ENCODE measurements at places on chromosomes 11 and 22.
A peak's percentile ranks its signal among the peaks of the same experiment; 100 is the strongest.

DNA sequence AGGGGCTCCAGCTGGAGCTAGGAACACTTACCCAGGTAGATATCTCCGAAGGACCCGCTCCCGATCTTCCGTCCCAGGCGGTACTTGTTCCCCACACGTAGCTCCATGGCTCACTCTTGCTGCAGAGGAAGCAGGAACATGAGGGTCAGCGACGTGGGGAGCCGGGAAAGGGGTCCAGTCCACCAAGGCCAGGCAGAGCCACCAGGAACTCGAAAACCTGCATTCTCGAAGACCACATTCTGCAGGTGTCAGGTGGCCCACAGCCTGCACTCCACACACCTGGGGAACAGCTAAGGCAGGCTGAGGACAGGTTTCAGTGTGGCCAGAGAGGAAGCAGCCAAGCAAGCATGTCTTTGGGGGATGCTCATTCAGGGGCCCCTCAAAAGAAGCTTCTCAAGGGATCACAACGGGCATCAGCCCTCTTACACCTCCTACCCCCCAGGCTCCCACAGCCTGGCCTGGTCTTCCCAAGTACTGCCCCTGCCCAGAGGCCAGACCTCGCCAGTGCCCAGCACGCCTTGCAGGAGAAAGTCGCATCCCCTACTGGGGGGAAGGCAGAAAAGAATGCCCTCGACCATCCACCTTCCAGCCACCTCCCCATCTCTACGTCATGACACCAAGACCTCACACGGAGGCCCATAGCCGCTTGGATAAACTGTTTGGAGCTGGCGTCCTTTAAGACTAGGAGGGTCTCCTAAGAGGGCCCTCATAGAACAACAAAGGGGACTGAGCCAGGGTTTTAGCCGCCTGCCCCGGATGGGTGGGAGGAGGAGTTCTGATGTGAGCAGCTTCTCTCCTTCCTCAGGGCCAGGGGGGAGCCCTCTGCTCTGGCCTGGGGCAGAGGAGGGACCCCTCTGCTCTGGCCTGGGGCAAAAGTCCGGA is 2.9 kb downstream of the CSNK1E start:
- no peak for DNase-seq

GRCh38 chr11:123977731-123978347 is at the start of gene OR10S1:
TSS of gene OR10S1 (minus strand) at chr11:123977781. CDS start at chr11:123977664, 117 bp downstream.
- no peak for DNase-seq

DNA sequence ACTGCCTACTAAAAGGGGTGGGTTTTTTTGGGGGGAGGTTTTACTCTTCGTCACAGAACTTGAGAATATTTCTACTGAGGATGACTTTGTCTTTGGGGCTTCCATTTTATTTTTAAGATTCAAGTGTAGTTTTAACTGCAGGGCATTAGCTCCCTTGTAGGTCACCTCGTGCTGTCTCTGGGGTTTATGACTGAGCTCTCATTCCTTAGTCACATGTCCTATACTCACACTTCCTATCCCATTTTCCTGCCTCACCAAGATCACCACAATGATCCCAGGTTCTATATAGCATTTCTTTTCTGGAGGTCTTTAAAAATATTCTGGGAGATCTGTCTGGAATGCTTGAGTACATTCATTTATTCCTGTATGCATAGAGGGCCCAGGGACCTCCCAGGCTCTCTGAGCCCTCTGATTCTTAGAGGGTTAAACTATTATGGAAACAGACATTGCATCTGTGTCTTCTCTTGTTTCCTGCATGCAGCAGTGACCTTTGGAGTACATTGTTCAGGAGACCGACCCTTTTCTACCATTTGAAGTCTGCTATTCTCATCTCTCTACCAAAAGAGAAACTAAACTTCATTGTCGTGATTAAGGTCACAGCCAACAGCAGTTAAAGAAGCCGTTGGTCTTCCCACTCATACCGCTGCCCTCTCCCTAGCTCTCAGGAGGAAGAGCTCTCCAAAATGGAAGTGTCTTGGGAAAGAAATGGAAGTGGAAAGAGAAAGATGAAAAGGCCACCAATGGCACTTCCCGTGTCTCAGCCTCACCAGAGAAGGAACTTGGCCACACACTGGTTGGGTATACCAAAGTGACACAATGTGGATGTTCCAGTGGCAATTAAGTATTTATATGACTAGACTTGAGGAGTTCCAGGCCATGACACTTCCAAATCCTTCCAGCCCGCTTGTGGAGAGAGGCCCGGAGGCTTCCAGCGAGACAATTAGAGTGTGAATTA is 77.5 kb downstream of the ZBTB16 start:
- DNase-seq: no peak

DNA sequence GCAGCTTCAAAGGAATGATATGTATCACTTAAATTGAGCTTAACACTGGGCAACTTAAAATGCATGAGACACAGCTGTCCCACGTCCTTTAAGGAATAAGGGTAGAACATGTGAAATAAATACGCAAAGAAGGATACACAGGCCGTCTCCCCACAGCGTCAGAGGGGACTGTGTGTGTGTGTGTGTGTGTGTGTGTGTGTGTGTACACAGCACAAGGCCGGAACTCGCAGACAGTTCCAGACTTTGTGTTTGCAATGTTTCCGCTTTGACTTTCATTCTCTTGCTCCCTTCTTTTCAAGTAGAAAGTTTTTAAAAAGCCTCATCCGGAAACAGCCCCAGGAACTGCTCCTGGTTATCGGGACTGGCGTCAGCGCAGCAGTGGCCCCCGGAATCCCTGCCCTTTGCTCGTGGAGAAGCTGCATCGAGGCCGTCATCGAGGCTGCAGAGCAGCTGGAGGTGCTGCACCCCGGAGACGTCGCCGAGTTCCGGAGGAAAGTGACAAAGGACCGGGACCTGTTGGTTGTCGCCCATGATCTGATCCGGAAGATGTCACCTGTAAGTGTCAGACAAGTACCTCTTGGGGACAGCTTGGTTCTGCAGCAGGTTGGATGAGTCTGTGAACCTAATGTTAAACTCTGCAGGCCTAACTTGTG is 13.3 kb downstream of the FAM118A start:
- DNase-seq: no peak

DNA sequence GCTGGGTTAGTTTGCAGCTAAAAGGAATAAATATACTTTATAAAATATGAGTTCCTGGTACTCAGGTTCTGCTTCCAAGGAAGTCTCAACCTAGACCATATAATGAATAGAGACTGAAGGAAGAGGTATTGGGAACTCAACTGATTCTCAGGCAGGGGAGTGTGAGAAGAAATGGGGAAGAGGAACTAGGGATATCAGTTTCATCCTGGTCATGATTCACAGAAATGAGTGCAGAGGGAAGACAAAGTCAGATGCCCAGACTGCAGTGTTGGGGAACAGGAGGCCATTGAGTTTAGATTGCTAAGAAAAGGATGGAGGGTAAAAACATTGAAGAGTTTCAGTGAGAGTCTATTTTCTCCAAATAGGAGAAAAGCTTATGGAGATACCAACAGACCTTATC is 28.8 kb downstream of the PLAAT5 start:
- no peak for DNase-seq

GRCh38 chr11:125372911-125373310 is 123.2 kb downstream of the FEZ1 start:
- no peak for DNase-seq

GRCh38 chr11:63629426-63629825 is 15.2 kb upstream of the PLAAT3 start:
- no peak for DNase-seq

DNA sequence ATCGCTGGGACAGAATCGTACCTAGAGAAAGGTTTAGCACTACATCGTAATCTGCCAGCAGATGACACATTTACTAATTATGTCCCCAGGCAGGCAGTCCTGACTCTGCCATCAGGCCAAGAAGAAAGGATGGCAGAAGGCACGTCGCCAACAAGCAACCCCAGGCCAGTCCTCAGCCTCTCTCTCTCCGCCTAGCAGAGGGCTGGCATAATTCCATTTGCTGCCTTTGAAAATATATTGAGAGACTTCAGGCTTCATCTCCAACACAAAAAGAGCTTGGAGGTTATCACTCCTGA is 1517.0 kb downstream of the TBC1D22A start:
- no peak for DNase-seq

- DNase-seq: peak; percentile 57
These were observed 6.0 kb upstream of the SUSD2 start for GRCh38 chr22:24175160-24175808.

DNA sequence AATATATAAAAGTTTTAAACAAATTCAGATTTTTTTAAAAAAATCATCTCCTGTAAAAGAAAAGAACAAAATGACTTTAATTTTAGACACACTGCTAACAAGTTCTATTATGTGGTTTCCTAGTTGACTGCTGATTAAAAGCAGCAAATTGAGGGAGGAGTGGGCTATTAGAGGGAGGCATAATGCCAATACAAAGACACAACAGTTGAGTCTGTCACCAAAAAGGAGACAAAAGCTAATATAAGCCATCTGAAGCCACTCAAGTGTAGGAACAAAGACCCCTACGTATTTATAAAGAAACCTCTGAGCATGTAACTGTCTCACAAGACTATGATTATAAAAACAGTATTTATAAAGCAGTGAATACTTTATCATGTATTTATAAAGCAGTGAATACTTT is 28.6 kb downstream of the TMEM123 start:
- DNase-seq: no peak

DNA sequence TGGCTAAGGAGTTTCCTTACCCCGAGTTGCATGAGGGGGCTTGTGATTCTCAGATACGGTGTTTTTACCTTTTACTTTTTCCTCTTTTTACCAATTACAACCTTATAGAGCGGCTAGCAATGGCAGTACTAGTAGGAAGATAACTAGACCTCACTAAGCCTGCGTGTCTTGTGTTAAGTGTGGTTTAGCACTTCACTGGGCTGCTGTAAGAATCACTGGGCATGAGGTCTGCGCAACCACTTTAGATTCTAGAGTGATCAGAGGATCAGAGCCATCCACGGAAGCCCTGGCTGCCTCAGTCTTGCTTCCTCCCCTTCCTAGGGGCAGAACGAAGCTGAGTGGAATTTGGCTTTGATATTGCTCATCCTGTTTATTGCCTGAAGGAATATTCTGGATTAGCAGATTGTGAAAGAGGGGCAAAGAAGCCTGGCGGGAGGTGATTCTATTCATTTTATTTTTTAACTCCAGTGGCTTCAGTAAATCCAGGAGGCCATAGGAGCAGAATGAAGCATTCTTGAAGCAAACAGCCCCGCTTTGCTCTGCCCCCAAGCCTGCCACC is 88.5 kb downstream of the GRAMD1B start:
- no peak for DNase-seq

- DNase-seq: no peak
These were observed 117.5 kb downstream of the SPATA19 start for GRCh38 chr11:133727774-133728173.

GRCh38 chr11:17129003-17129402 is 51.5 kb upstream of the RPS13 start:
- no peak for DNase-seq

GRCh38 chr11:8206251-8207079 is 37.6 kb upstream of the RIC3 start:
- no peak for DNase-seq

GRCh38 chr11:133271206-133271605 is 261.1 kb downstream of the OPCML start:
- DNase-seq: no peak

DNA sequence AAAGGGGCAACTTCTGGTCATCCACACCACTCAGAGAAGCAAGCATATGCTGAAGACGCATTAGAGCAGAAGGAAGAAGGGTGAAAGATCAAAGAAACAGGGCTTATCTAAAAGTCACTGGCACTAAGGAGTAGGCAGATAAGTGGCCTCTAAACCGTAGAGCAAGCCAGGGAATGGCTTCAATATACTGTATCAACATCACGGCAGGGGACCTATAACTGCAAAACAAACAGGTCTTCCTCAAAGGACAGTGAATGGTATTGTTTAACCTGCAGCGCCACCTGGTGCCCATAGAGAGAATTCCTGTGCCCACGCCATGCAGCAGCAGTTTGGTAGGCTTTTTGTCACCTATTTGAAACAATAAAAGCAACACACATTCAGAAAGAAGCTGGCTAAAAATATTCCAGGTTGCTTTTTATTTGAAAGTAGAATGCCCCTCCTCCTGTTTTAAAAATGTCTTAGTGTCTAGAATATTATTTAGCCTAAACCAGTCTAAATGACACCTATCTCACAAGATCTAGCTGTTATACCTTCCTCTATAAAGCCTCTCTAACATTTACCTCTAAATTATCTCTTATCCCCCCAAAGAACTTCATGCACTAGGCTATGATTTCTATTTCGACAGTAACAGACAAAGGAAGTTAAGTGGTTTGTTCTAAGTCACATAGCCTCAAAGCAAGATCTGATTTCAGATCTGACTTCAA is 21.8 kb downstream of the SNX19 start:
- DNase-seq: peak; percentile 62

GRCh38 chr11:1199241-1199750 is 23.6 kb upstream of the MUC5B start:
- no peak for DNase-seq

GRCh38 chr11:131645237-131645636 is 274.8 kb downstream of the NTM start:
- DNase-seq: no peak

DNA sequence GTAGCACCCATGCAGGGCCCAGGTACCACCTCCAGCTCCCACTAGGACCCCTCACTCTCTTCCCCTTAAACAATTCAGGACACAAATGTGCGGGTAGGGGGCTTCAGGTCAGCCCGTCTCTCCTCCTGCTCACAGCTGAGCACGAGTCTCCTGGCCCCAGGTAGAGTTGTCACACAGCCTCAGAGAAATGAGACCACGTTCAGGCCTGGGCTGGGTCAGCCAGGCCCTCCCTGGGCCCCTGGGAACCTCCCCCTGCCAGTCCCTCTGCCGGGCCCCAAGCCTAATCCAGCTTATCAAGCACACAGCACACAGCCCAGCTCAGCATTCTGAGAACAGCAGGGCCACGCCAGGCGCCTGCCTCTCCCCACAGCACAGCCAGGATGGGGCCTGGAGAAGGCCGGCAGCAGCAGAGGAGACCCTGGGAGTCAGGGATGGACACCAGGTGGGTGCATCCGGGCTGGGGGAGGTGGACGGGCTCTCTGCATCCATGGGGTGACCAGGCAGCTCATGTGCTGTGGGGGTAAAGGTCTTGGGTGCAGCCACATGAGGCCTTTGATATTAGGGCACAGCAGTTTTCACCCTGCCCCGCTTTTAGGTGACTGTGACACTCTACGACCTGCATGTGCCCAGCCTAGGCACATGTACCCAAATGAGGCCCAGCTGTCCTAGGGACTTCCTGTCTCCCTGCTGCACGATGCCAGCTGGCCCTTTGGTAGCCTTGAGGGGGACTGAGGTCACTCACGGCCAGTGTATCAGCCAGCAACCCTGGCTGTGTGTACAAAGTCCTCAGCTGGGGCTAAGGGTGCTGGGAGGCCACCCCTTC is 87.0 kb downstream of the MORC2 start:
- no peak for DNase-seq

DNA sequence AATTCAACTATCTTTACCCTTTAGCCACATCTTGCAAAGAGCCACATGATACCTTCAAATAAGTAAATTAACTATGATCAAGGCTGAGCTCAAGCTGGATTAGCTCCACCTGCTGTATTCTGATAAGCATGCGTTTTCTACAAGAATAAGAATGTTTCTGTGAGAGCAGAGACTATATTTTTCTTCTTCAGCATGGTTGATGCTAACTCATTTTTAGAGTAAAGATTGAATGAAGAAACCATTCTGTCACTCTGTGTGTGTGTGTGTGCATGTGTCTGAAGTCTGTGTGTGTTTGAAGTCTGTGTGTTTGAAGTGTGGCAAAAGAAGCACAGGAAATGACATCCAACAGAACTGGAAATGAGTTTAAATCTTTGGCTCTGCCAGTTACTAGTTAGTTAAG is 12.0 kb upstream of the LAYN start:
- DNase-seq: no peak
